ENCODE measurements at places on chromosomes 3 and 15. TPM values are rescaled to one million over a fixed set of nuclear protein-coding genes. Genes with fewer than 3 reads are reported as not detected.

The FANCD2OS gene
- not detected for total RNA-seq

GRCh38 chr15:38474155-38474757 is 20.3 kb downstream of the FAM98B start:
- DNase-seq: no peak

The GRM7 gene
- total RNA-seq: 2.1 TPM

- DNase-seq: no peak
Measured at GRCh38 chr15:45093013-45093412, 21.0 kb downstream of the DUOX2 start.

DNA sequence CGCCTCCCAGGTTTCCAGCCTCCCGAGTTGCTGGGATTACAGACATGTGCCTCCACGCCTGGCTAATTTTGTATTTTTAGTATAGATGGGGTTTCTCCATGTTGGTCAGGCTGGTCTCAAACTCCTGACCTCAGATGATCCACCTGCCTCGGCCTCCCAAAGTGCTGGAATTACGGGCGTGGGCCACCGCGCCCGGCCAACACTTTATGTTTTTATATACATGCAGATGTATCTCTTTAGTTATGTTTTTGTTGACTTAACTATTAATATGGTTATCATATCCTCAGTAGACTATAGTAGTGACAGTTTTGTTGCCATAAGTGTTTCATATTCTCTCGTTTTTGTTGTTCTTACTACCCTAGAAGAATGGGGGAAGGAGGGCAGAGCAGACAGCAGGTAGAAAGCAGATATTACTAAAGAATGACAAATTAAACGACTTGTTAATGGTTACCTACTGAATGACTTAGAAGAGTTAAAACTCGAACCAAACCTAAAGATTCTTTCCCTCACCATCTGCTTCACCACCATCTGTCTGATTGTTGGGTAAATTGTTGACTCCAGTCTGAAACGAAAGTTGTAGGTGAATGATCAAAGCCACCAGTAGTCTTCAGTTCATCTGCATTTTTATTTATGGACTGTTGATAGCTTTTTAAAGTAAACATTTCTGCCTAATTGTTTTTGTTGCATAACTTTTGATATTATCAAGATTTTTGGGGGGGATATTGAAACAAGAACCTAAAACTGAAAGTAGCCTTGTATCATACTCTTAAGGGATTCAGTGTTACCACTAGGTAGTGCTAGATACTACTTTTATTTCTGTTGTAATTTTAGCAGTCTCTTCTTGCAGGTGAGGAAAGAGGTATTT is 89.3 kb downstream of the RASA2 start:
- DNase-seq: no peak

- DNase-seq: no peak
Measured at GRCh38 chr3:145981056-145981455, 179.9 kb downstream of the PLOD2 start.

The RTP1 gene
- total RNA-seq: not detected

DNA sequence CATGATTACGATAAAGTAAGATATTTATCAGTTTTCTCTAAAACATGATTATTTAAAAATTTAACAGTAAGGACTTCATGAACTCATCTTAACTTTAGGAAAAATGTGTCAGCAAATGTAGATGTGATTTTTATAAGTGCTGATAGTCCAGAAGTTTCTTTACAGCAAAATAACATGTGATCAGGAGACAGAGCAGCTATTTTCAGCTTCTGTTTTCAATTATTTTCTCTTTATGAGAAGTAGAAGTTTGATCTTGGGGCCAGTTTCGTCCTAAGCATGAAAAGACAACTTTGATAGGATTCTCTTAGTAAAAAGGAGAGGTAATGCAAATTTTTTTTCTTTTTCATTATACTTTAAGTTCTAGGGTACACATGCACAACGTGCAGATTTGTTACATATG is 96.5 kb upstream of the TSPAN3 start:
- no peak for DNase-seq

All from sciatic nerve (tissue), 2 donors.